ENCODE measurements at places on chromosomes 13 and 19.

DNA sequence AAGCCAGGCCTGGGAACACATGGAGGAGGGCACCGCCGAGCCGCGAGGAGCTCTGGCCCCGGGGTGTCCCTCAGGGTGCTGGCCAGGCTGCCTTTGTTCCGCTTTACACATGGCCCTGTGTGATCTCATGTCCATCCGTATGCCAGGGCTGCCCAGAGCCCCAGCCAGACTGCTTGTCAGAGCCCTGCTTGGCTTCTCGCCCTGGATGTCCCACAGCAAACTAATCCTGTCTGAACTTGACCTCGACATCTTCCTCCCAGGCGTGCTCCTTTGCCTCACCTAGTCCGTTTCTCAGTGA, 14.3 kb downstream of the BCKDHA start:
- no peak for DNase-seq

DNA sequence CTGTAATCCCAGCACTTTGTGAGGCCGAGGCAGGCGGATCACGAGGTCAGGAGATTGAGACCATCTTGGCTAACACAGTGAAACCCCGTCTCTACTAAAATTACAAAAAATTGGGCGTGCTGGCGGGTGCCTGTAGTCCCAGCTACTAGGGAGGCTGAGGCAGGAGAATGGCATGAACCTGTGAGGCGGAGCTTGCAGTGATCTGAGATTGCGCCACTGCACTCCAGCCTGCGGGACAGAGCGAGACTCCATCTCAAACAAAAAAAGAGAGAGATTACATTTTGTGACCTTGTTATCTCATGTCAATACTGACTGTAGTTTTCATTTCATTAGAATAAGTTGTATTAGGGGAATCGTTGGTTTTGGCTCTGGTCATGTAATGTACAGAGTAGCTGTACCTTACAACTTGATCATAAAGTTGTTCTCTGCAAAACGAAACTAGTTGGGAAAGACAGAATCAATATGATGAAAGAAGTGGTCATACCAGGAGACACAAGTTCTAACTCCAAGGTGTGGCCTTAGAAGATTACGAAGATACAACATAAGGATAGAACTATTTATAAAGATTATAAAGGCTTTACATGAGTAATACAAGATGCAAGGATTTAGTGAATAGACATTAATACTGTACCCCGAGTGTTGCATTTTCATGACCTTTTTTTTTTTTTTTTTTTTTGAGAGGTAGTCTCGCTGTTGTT, 15.3 kb downstream of the TMEM38A start:
- DNase-seq, result no peak

DNA sequence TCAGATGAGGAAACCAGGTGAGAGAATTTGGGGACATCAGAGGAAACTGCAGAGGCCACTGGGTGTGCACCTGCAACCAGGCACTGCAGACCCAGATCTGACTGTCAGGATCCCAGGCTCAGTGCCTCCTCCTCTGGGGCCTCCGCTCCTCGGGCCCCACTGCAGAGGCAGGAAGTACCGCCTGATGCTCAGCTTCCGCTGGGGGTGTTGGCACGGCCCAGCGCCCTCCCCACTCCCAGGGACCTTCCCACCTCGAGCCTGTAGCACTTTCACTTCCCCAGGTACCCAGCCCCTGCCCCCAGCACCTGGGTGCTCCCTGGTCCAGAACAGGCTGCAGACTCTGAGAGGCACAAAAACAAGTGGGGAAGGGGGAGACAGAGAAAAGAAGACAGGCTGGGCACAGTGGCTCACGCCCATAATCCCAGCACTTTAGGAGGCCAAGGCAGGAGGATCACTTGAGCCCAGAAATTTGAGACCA, 1.4 kb upstream of the CD37 start:
- no peak for DNase-seq

GRCh38 chr19:1513499-1514294, 878 bp upstream of the ADAMTSL5 start:
- peak; percentile 65 for DNase-seq

DNA sequence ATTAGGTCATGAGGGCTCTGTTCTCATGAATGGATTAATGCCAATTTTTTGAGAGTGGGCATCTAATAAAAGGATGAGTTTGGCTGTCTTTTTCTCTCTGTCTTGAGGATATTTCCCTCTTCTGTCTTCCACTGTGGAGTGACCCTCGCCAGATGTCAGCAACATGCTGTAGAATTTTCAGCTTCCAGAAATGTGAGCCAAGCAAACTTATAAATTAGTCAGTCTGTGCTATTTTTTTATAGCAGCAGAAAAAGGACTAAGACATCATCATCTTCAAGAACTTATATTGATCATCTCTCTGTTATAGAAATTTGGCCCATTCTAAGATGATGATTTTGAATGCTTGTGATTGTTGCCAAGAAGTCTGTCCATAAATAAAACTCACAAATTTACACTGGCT, 431.4 kb downstream of the FGF9 start:
- no peak for DNase-seq

GRCh38 chr19:50818859-50819472, 4.6 kb downstream of the KLK1 start:
- no peak for DNase-seq

- peak; percentile 60 for DNase-seq
Observed at GRCh38 chr13:102606537-102607309, 9.9 kb downstream of the TPP2 start.

DNA sequence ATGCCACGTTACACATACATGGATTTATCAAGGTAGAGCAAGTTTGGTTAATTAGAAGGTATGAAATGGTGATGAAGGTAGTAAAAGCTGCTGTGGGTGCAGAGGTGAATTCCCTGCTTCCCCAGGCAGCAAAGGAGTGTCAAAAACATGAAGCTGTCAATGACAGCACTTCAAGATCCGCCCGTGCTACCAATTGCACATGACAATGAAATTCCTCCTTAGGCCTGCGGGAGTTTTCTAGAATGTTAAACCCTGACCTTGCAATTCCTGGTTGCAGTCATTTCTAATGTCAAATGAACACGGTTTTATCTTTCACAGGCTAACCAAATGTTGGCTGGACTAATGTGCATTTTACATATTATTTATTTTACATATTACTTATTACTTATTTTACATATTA, 67.7 kb upstream of the LSM14A start:
- DNase-seq, result no peak

GRCh38 chr19:42115219-42115618, 17.0 kb downstream of the POU2F2 start:
- no peak for DNase-seq

DNA sequence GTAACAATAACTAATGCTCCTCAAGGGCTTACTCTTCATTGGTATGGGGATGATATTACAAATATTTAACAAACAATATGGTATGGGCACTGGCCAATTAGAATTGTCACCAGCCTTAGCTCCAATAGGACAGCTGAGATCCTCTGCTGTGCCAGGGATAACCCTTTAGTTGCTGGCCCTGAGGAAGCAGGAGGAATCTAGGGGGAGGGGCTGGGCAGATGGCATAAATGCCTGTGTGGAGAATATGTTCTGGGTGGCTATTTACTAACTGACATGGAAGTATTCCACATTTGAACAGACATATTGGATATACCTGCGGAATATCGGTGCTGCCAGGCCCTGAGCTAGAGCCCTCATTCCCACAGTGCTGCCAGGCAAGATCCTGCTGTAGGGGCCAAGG, 16.6 kb upstream of the LRCH1 start:
- DNase-seq, result no peak

GRCh38 chr13:110322126-110322827, 15.2 kb downstream of the COL4A2 start:
- no peak for DNase-seq

DNA sequence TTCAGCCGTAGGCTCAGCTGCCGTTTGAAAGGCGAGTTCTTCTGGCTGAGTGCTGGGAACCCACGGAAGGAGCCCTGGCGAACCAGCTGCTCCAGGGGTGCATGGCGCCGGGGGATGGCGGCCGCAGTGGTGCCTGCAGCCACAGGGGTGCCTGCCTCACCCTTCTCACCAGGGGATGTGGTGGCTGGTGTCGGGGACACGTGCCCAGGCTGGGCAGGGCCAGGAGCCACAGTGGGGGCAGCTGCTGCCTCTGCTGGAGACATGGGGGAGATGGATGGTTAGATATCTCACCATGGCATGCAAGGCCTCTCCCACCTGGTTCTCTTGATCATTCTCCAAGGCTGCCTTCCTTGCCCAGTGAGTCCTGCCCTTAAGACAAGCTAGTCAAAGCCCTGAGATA, 17.1 kb downstream of the NUMBL start:
- DNase-seq, result no peak

All from hematopoietic multipotent progenitor cell treated with erythropoietin and hydrocortisone succinate and interleukin-3 and kit ligand, for 15 days (in vitro differentiated cells).